K562 (cell line): ENCODE measurements at places on chromosomes 13 and 19. TPM values are rescaled to one million over a fixed set of nuclear protein-coding genes. Genes with fewer than 3 reads are reported as not detected.
A peak's percentile ranks its signal among the peaks of the same experiment; 100 is the strongest.

The ZNF223 gene
- polyA plus RNA-seq: 0.98 and 1.1 TPM in 2 replicates

The KLK15 gene
- not detected in 2 replicates for polyA plus RNA-seq

The OR7C1 gene
- polyA plus RNA-seq: 0.01 TPM in 1 of 2 replicates, not detected in the other

The CYP2A6 gene
- not detected in 2 replicates for polyA plus RNA-seq

The CCDC70 gene
- not detected in 2 replicates for polyA plus RNA-seq

The FFAR2 gene
- polyA plus RNA-seq: not detected in 2 replicates

The CALR3 gene
- not detected in 2 replicates for polyA plus RNA-seq

The RNF6 gene
- 15.1 and 16.7 TPM in 2 replicates for polyA plus RNA-seq

The RYR1 gene
- 5.6 and 6.6 TPM in 2 replicates for polyA plus RNA-seq

The CEBPA gene
- 0.15 and 0.26 TPM in 2 replicates for polyA plus RNA-seq

The GRIN3B gene
- 0.15 and 0.19 TPM in 2 replicates for polyA plus RNA-seq

The FBXO27 gene
- polyA plus RNA-seq: 6.3 and 7.9 TPM in 2 replicates

DNA sequence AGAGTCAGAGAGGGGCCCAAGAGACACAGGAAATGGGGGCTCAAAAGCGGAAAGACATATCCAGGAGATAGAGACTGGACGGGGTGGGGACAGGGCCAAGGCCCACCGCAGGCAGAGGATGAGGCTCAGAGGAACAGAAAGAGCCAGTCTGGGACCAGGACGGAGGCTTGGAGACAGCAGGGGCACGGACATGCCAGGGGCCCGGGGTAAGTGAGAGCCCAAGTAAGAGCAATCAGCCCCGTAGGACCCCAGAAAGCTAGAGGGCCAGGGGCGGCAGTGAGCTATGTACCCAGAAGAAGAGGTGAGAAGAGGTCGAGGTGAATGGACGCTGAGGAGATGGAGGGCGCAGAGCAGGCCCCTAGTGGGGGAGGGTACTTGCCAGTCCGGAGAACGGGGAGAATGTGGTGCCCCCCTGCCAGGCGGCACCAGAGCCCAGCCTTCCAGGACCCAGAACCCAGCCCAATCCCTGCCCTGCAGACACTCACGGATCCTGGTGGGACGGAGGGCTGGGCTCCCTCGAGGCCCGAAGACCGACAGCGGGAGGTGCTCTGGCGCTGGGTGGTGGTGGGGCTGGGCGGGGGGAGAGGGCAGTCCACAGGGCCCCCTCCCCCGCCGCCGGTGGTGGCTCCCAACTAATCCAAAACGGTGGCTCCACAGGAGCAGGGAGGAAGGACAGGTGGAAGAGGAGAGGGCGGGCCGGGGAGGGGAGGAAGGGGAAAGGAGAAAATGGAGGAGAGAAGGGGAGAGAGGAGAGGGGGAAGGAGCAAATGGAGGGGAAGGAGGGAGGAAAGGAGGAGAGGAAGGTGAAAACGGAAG, 1.0 kb downstream of the GRIK5 start:
- DNase-seq: no peak

DNA sequence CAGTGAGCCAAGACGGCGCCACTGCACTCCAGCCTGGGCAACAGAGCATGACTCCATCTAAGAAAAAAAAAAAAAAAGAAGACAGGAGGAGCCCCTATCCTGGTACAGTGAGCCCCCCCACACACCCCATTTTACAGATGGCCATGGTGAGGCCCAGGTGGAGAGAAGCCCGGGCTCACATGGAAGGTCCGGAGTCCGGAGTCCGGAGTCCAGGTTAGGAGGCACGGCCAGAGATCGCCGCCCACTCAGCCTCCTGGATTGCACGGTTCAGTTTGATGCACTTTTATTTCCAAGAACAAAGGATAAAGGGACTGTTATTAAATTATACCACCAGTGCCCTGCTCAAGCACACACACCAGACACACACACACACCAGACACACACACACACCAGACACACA, 11.3 kb upstream of the BTBD2 start:
- no peak for DNase-seq

GRCh38 chr13:41751277-41751676, 209.6 kb downstream of the VWA8 start:
- peak; percentile 33 for DNase-seq

GRCh38 chr13:93635616-93636032, 409.0 kb downstream of the GPC6 start:
- DNase-seq: no peak

DNA sequence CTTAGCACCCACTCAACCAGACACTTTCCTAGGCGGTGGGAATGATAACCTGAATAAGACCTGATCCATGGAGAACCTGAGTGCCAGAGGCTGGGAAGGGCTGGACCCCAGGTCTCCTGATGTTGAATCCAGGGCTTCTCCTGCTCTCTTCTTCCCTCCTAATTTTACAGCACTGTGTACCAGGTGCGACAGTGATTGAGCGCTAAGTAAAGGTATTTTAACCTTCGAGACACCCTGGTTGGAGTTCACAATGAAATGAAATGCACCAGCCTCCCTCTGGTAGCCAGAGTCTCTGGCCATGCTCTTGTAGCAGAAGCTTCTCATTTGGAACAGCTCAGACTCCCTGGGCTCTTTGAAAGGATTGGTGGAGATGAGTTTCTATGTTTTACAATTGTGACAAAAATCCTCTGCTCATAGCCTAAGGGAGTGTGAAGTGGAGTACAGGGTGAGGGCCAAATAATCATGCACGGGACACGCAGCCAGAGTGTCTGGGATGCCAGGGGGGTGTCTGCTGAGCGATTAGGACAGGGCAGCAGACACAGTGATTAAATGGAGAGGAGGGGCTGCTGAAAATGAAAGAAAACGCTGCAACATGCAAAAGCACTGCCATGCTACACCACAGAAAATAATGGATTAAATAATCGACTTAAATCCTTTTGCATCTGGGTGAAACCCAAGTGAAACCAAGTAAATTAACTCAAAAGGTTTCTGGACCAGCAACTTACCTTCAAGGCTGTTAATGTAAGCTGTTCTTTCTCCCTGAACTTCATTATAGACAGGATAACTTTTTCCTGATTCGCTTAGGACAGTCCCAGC, 83.8 kb downstream of the FAM216B start:
- no peak for DNase-seq

- DNase-seq: no peak
Measured at GRCh38 chr13:107104631-107105030, 536.7 kb upstream of the ARGLU1 start.

- DNase-seq: no peak
Measured at GRCh38 chr19:3821156-3821555, 35.0 kb upstream of the MATK start.

- no peak for DNase-seq
Measured at GRCh38 chr13:96172066-96172465, 82.2 kb downstream of the HS6ST3 start.

- no peak for DNase-seq
Measured at GRCh38 chr19:32061315-32061714, 284.1 kb upstream of the ZNF507 start.

DNA sequence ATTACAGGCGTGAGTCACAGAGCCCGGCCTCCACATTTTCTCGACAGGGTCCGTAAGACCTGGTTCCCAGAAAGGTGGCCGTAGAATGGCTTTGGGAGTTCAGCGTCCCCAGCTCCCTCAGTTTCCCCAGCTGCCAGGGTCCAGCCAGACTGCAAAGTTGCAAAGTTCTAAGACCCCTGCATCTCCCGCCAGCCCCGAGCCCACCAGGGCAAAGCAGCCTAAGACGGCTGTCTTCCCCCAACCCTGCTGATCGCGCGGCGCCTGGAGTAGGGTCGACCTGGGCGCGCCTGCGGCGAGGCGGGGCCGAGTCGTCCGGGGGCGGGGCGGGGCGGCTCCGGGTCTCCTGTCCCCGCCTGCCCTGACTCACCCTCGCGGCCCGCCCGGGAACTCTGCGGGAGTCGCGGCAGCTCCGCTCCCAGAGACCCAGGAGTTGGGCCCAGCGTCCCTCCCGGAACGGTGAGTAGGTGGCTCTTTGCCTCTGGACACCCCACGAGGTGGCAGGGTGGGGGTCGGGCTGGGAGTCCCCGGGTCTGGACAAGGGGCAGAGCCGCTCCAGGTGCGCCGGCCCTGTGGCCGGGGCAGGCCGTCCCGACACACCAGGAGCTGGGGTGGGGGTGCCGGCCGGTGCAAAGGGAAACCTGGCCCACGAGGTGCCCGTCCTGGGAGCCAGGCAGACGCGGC, at the start of gene LRRC8E:
Gene LRRC8E (plus strand): TSS at position 366 of the 681 bp plus-strand sequence. CDS start 7,094 bp downstream, outside the sequence.
- peak; percentile 89 for DNase-seq

- no peak for DNase-seq
Measured at GRCh38 chr13:103883164-103883563, 816.9 kb upstream of the SLC10A2 start.

- peak; percentile 85 for DNase-seq
Measured at GRCh38 chr19:604355-604754, 14.7 kb downstream of the HCN2 start.

DNA sequence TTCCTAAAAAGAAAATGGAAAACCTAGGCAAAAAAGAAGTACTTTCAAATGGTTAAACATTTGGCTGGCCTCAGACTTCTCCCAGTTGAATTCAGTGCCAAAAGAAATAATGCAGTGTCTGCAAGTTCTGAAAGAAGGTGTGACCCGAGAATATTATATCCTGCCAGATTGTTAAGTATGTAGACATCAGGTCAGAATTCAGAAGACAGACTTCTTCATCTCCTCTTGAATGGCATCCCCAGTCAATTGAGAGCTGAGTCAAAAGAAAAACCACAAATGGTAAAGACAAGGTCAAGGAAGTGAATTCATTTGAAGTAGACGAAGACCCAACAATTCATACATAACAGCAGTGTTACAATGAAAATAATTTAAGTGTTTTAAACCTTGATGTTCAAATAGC, 194.5 kb downstream of the NBEA start:
- no peak for DNase-seq

- no peak for DNase-seq
Measured at GRCh38 chr19:3095441-3096191, 1.5 kb downstream of the GNA11 start.

GRCh38 chr13:73429701-73430100, 370.9 kb downstream of the KLF5 start:
- no peak for DNase-seq

GRCh38 chr13:68509734-68510621, 1279.8 kb upstream of the PCDH9 start:
- no peak for DNase-seq

GRCh38 chr13:39815345-39816111, 160.1 kb downstream of the COG6 start:
- no peak for DNase-seq

- DNase-seq: peak; percentile 6
Measured at GRCh38 chr13:73765651-73766384, 368.4 kb downstream of the KLF12 start.

- DNase-seq: no peak
Measured at GRCh38 chr13:95087746-95088305, 213.4 kb downstream of the ABCC4 start.

DNA sequence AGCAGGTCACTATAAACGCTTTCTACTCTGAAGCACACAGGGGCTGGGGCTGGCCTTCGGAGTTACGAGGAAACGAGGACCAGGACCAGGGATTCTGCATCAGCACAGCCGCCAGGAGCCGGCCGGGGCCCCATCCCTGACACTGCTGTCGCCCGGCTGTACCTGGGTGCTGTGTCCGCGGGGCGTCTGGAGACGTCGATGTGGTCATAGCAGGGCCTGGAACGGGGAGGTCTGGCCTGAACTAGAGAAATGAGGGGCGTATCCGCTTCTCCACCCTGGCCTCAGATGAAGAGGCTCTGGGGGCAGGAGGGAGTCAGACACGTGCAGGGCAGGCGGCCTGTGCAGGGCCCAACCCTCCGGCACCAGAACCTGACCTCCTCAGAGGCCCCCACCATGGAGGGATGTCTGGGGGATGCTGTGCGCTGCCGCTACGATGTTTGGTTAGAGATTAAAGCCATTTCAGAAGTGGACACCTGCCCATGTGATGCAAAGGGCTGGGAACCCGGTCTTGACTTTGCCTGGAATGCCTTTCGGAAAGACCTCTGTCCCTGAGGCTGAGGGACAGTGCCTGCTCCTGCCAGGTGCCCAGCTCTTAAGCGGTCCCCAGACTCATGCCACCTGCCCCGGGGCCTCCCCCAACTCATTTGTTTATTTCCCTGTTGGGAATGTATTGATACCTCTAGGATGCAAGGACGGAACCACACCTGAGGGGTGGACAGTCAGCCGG, 21.4 kb downstream of the GAS6 start:
- DNase-seq: no peak

- no peak for DNase-seq
Measured at GRCh38 chr13:85287528-85287927, 511.7 kb downstream of the SLITRK6 start.
